ENCODE measurements at places on chromosomes 2 and 18.

- no peaks in the 10 kb centered on the region for H3K4me1 ChIP-seq
- H3K36me3 ChIP-seq, result no peaks in the 10 kb centered on the region
- no peak overlapping the region for H3K4me3 ChIP-seq
- H3K27ac ChIP-seq, result no peak overlapping the region
- DNase-seq, result no peak
- peaks cover 6% of the 10 kb centered on the region for H3K27me3 ChIP-seq
Observed at GRCh38 chr18:45250479-45250878, 364.8 kb upstream of the SLC14A2 start.

GRCh38 chr2:65456886-65457285 lies 24.5 kb upstream of the SPRED2 start:
- no peaks in the 10 kb centered on the region for H3K4me1 ChIP-seq
- no peak overlapping the region for H3K4me3 ChIP-seq
- no peak for DNase-seq
- H3K27ac ChIP-seq, result no peak overlapping the region

- H3K27me3 ChIP-seq, result no peaks in the 10 kb centered on the region
- H3K4me3 ChIP-seq, result no peak overlapping the region
- H3K4me1 ChIP-seq, result peaks cover 4% of the 10 kb centered on the region
- no peaks in the 10 kb centered on the region for H3K36me3 ChIP-seq
- DNase-seq, result no peak
- no peak overlapping the region for H3K27ac ChIP-seq
Observed at GRCh38 chr2:203025592-203025991, 10.9 kb downstream of the NBEAL1 start.

GRCh38 chr2:215413974-215414373 lies 21.9 kb downstream of the FN1 start:
- no peak for DNase-seq
- H3K4me1 ChIP-seq, result no peaks in the 10 kb centered on the region
- peaks cover 12% of the 10 kb centered on the region for H3K27me3 ChIP-seq
- no peak overlapping the region for H3K27ac ChIP-seq
- H3K4me3 ChIP-seq, result no peak overlapping the region

GRCh38 chr2:173652767-173653431 lies 298.2 kb downstream of the CDCA7 start:
- no peak overlapping the region for H3K27ac ChIP-seq
- peaks cover 7% of the 10 kb centered on the region for H3K27me3 ChIP-seq
- no peak for DNase-seq
- no peak overlapping the region for H3K4me3 ChIP-seq
- no peaks in the 10 kb centered on the region for H3K4me1 ChIP-seq

DNA sequence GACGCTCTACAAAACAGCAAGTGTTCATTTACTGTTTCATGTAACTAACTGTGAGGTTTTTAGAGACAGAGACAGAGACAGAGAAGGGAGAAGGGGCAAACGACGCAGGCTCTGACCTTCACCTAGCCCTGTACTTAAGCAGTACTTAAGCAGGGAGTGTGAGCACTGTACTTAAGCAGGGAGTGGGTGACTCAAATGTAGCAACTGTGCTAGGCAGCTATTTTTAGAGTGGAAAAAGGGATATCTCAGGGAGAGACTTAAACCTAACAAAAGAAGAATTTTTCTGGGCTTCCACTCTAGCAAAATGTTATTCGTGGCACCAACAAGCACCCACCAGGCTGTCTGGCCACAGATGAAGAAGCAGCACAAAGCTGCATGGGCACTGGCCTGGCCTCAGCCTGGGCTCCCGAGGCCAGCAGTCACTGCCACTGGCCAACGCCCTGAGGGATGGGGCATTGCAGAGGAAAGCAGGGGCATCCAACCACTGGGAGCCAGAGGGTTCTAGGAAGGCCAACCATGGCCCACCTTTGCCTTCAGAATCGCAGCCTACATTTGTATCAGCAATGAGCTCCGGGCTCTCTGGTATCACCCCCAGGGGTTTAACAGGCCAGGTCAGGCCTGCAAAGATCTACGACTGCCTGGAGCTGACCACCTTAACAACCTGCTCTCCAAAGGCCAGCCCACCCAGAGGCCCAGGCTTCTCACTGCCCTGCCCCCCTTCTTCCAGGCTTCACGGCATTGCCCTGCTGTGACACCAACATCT lies 154.3 kb downstream of the TTC32 start:
- H3K27ac ChIP-seq, result no peak overlapping the region
- H3K36me3 ChIP-seq, result no peaks in the 10 kb centered on the region
- H3K27me3 ChIP-seq, result peaks cover 7% of the 10 kb centered on the region
- H3K4me1 ChIP-seq, result no peaks in the 10 kb centered on the region
- no peak overlapping the region for H3K4me3 ChIP-seq
- no peak for DNase-seq

DNA sequence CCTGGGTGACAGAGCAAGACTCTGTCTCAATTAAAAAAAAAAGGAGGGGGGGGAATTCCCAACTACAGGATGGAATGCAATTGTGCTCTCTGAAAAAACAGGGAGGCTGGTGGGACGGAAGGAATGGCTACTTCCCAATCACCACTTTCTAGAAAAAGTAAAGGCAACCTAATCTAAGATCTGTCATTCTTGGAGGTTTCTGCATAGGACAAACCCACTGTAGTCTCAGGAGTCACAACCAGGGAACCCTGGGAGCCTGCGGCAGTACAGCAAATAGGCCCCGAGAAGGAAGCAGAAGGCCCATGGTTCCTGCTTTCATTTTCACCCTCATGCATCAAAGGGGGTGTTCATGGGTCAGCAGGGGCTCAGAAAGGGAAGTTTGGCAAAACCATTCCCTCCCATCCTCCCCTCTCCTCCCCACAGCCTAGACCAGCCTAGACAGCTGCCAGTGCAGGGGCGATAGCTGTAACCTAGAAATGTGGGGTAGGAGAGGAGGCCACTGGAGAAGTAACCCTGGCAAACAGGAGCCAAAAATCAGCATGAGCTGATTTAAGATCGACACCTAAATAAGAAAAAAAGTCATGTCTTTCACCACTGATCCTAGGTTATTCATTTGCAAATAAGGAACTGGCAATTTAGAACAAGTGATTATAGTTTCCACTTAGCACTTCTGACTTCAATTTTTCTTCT lies 48.0 kb downstream of the TRABD2A start:
- peaks cover 33% of the 10 kb centered on the region for H3K4me1 ChIP-seq
- peak overlapping the region; percentile 43 for H3K4me3 ChIP-seq
- H3K36me3 ChIP-seq, result peaks cover 35% of the 10 kb centered on the region
- peak; percentile 52 for DNase-seq

DNA sequence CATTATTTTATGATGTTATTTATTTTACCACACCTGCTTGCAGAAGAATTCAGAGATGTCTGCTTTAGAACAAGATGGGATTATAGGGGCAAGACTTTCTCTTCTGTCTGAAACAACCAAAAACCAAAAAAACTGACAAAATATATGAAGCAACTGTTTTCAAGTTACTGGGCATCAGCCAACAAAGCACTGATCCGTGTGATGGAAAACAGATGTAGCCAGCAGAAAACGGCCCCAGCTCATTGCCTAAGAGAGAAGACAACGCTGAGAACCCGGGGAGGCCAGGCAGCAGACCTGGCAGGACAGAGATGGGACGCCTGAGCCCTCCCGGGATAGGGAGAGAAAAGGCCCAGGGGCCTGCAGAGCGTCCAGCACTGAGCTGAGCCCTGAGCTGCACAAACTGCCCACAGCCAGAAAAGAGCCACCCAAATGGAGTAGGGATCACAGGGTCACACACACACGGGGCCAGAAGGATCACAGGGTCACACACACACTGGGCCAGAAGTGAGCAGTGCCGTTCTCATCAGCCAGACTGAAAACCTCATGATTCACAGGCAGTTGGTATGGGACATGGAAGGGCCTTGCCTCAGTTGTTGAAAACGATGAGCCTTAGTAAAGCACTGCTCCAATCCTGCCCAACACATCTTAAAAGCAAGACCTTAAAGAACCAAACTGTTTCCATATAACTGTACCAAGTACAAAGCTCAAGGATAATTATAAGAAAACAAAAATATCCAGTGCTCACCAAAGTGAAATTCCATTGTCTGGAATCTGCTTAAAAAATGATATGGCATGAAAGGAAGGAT lies 12.1 kb downstream of the PXDN start:
- no peak overlapping the region for H3K4me3 ChIP-seq
- H3K36me3 ChIP-seq, result no peaks in the 10 kb centered on the region
- no peak overlapping the region for H3K27ac ChIP-seq
- no peak for DNase-seq
- H3K4me1 ChIP-seq, result no peaks in the 10 kb centered on the region

DNA sequence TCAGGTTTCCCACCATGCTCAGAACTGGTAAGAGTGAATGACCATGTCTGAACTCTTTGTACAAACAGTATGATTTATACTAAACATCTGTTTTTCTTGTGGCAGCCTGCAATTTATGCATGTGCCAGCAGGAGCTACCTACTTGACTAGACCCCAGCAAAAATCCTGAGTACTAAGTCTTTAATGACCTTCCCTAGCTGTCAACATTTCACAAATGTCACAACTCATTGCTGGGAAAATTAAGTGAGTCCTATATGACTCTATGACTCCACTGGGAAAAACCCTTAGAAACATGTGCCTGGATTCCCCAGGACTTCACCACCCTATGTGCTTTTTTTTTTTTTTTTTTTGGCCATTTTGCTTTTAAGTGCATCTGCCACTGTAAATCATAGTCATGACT lies 1225.8 kb downstream of the SUCLG1 start:
- no peak for DNase-seq
- H3K27ac ChIP-seq, result no peak overlapping the region
- no peaks in the 10 kb centered on the region for H3K4me1 ChIP-seq

DNA sequence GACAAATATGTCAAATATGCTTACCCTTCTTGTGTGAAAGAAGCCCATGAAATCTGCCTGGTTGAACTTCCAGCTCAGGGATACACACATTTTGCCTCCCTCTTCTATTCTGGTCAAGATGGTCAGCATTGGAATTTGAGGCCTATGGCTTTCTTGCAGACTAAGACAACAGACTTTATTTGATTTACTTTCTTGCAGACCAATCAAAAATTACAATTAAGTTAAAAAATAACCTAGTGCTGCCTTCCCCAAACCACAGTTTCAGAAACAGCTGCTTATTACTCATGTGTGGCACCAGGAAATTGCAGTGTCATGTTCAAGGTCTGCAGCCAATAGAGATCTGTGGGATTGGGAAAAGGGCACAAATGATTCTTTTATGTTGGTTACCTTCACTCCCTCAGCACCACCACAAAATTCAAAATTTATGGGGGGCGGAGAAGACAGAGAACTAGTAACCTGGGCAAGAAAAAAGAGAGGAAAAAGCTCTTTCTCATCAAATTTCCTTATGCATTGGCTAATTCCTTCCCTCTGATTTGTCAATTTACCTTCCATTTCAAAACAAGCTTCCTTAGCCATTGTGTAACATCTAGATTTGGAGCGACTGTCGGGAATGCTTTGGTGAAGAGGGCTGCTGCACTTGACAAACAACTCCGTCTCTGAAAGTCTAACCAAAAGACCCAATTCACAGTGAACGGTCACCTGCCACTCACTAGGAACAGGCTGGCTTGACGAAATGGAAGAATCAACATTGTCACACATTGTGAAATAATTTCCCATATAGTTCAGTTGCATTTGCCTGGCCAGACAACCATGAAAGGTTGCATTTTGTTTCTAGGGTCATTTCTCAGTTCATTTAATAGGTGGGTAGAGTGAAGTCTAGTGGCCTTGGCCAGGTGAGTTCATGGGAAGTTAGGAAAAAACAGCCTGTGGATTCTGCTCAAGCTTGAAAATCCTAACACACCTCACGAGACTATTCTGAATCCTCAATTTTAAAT lies 100.4 kb upstream of the FZD5 start:
- H3K4me3 ChIP-seq, result no peak overlapping the region
- no peaks in the 10 kb centered on the region for H3K27me3 ChIP-seq
- no peaks in the 10 kb centered on the region for H3K36me3 ChIP-seq
- no peak overlapping the region for H3K27ac ChIP-seq
- peaks cover 3% of the 10 kb centered on the region for H3K4me1 ChIP-seq

All from activated naive CD4-positive, alpha-beta T cell treated with anti-CD3 and anti-CD28 coated beads for 36 hours (primary cell).